Panc1 (cell line): ENCODE measurements at places on chromosomes 6 and 20. TPM values are rescaled to one million over a fixed set of nuclear protein-coding genes. Genes with fewer than 3 reads are reported as not detected.

The NXT1 gene
- total RNA-seq, result 31.3 TPM

The ACOT13 gene
- total RNA-seq, result 31.6 TPM

The SIRPD gene
- not detected for total RNA-seq

The ERVFRD-1 gene
- total RNA-seq, result not detected

The ZDHHC14 gene
- 19.9 TPM for total RNA-seq

The SLC32A1 gene
- not detected for total RNA-seq

The COL19A1 gene
- total RNA-seq, result not detected

The SMPDL3A gene
- 1.8 TPM for total RNA-seq

The MUC21 gene
- not detected for total RNA-seq

The FILIP1 gene
- 0.26 TPM for total RNA-seq

GRCh38 chr6:6522709-6523108 is 65.8 kb upstream of the LY86 start:
- DNase-seq, result no peak

- no peak for DNase-seq
Measured at GRCh38 chr6:130259557-130259956, 36.8 kb upstream of the SAMD3 start.

GRCh38 chr20:23408957-23409356 is 12.3 kb downstream of the NAPB start:
- DNase-seq, result no peak

- peak; percentile 18 for DNase-seq
Measured at GRCh38 chr6:46848684-46849360, 55.6 kb downstream of the MEP1A start.
